CD4-positive, alpha-beta T cell treated with Interleukin-1 beta for 1 hour (primary cell): ENCODE measurements at places on chromosomes 7 and 10.

- DNase-seq, result no peak
These were observed 9.6 kb downstream of the BCL7B start for GRCh38 chr7:73547841-73548240.

DNA sequence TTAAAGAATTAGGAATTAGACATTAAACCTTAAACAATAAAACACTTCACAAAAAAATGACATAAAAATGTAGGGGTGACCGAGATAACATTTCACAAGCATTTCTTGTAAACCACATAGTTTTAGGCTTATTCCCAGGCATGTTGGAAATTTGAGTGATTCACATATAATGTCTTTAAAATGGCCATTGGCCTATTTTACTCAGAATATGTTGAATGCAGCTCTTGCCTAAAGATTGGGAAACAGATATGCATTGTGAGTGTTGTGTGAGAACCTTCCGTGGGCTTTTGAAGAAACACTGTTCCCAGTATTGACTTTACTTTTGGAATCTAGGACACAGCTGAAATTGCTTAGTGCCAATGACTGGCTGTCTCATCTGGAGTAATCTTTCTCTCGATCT, 79.6 kb downstream of the ARL5B start:
- no peak for DNase-seq

DNA sequence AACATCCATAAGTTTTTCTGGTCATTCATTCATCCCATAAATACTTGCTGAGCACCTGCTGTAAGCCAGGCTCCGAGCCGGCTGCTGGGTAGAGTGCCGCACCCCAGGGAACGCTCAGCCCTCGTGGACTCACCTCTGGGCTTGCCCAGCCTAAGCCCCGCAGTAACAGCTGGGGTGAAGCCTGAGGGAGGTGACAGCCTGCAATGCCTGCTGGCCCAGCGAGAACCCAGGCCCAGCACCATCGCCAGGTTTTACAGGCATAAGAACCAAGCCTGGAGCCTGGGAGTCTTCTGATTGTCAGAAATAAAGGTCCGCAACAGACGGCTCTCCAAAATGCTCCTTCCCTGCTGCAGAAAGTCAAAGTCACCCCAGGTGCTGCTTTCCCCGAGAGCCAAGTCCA, 205.4 kb downstream of the ZMYND11 start:
- DNase-seq, result no peak

- DNase-seq, result peak; percentile 87
These were observed 63.9 kb upstream of the GSDME start for GRCh38 chr7:24821045-24821753.

- no peak for DNase-seq
These were observed 43.1 kb upstream of the CASD1 start for GRCh38 chr7:94466516-94466915.

DNA sequence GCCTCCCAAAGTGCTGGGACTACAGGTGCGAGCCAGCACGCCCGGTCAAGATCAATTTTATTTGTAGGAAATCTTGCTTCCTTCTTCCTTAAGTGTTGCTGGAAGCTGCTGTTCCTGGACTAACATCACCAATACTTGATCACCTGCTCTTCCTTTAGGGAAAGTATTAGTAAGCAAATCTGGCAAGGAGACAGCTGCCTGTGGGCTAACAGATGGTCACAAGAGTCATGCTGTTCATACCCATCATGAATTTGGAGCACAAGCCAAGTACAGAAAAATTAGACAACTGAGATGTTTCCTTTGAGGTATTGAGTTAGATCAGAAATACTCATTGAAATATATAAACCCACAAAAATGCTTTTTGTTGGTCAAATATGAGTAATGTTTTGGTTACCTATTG, 27.9 kb downstream of the BAIAP2L1 start:
- DNase-seq, result no peak

DNA sequence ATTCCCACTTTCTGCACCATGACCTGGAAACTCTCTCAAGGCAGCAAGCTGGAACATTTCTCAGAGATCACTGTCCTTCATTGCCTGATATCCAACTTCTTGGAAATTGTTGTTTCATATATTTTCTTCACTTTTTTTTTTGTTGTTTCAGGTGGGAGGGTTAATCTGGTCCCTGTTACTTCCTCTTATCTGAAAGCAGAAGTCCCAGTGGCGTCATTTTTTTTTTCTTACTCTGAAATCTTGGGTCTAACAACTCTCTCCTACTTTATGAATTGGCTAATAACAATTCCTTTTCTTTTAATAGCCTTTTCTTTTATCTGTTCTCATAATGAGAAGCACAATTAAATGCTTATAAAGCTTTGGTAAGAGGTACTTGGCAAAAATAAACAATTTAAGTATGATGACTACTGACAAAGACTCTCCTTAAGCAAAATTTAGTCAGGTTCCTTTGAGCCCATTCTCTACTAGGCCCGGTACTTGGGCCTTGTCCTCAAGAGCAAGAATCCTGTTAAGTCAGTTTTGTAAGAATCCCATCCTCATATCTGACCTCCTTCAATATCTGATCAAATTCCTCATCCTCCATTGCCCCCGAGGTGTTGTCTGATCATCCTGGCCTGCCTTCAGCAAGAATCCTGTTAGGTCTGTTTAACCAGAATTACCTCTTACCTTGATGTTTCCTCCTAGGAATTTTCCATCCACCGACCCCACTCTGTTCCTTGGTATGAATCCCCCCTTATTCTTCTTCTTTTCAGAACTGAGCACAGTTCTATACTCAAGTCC, 11.5 kb upstream of the CC2D2B start:
- DNase-seq, result no peak
